Esophagus mucosa (tissue), 1 donor: ENCODE measurements at places on chromosomes 5 and 9.

DNA sequence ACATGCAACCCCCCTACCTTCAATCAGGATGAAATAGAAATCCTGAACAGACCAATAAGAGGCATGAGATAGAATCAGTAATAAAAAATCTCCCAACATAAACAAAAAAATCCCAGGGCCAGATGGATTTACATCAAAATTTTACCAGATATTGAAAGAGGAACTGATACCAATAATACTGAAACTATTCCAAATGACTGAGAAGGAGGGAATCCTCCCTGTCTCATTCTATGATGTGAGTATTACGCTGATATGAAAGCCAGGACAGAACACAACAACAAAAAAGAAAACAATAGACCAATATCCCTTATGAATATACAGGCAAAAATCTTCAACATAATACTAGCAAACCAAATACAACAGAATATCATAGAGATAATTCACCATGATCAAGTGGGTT is 109.0 kb upstream of the SMC2 start:
- no peak for ATAC-seq

- ATAC-seq = peak; percentile 27
Measured at GRCh38 chr9:89738137-89738932, 133.5 kb downstream of the GADD45G start.

DNA sequence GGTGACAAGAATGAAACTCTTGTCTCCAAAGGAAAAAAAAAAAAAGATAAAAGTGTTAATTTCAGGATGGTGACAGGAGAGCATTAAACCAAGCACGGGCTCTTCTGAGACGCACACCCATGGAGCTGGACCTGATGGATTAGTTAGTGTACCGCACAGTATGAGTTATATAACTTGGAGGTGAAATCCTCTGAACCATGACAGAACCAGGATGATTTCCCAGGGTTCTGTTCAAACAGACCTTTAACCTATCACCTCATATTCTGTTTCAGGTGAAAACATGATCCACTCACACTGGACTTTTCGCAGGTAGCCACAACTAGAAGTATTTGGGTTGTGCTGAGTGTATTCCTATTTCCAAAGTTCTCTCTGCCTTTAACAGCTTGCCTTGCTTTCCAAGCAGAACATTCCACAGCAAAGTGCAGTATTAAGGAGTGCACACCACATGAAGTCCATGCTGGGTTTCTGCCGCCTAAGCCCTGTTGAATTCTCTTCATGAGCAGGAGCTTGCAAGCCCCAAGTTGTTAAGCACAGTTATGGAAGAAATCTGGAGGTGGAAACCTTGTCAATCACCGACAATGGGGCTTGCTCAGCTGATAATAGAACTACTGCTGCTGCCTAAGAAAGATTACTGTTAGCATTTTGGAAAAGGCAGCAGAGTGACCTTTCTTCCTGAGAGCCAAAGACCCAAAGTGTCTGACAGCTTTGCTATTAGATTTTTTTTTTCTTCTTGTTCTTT is 461.7 kb downstream of the TLE1 start:
- ATAC-seq = no peak

- ATAC-seq = no peak
Measured at GRCh38 chr9:106755736-106756135, 107.2 kb upstream of the ZNF462 start.

DNA sequence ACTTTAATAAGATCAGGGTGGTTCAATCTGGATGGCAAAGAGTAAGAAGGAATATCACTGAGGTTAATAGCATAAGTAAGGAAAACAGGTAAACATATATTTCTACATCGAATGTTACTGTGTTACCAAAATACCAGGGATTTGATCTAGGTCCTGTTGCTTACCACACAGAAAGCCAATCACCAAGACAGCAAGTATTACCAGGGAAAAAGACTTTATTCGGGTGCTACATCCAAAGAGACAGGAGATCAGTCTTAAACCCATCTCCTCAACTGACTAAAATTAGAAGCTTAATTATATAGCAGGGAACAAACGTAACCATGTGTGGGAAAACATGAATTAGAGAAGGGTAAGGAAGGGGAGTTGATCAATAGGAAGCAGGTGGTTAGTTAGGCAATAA is 500.1 kb downstream of the EFNA5 start:
- no peak for ATAC-seq

GRCh38 chr5:55232271-55232984 is 980 bp downstream of the CCNO start:
- peak; percentile 42 for ATAC-seq

- ATAC-seq = no peak
Measured at GRCh38 chr5:63111891-63112290, 533.3 kb downstream of the LRRC70 start.

- ATAC-seq = no peak
Measured at GRCh38 chr9:7228726-7229125, 471.0 kb downstream of the KDM4C start.

GRCh38 chr5:134964359-134965270 is 3.1 kb upstream of the CATSPER3 start:
- ATAC-seq = no peak

DNA sequence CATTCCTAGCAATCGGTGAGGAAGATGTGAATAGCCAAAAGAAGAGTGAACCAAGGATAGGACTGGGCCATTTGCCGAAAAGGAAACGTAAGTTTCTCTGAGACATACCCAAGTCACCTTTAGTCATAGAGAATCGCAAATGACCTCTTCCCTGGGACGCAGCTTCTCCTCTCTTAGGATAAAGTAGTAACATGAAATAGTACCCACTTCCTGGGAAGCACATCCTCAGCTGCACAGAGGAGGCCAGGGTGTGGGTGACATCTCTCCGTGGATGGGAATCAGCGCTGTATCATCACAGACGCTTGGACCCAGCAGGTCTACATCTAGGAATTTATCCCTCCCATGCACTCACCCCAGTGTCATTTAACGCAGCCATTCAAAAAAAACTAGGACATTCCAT is 120.9 kb upstream of the PHYKPL start:
- no peak for ATAC-seq

- no peak for ATAC-seq
Measured at GRCh38 chr9:38343037-38343436, 49.5 kb upstream of the ALDH1B1 start.

DNA sequence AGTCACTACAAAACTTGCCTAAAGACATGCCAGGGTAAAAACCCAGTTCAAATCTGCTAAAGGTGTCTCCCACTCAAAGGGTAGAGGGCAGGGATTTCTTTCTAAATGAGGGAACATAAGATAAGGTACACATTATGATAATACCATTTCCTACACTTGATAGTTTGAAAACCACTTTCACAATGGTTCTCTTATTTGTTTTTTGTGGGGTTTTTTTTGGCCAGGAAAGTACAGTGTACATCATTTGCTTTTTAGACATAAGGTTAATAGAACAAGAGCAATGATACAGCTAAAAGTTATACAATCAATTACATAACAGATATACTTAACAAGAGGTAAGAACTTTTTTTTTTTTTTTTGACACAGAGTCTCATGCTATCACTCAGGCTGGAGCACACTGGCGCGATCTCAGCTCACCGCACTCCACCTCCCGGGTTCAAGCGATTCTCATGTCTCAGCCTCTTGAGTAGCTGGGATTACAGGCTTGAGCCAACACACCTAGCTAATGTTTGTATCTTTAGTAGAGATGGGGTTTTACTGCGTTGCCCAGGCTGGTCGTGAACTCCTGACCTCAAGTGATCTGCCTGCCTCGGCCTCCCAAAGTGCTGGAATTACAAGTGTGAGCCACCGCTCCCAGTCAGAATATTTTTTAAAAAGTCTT is 48.8 kb upstream of the GLRX start:
- no peak for ATAC-seq

GRCh38 chr5:52774005-52774410 is 13.7 kb upstream of the ITGA1 start:
- no peak for ATAC-seq

DNA sequence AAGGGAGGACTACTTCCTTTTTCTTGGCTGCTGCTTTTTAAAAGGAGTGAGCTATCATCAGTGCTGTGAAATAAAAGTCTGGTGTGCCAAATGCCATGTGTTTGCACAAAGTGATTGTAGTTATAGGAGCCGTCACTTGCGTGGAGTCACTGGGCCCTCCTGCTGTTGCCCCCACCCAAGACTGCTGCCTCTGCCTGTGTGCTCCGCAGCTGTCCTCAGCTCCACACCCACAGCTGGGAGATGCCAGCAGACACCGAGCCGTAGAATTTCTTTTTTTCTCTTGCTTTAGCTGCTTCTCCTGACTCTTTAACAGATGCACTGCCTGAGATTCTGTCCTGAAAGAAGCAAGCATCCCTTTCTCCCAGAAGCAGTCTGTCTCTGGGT is 9.8 kb upstream of the GLE1 start:
- no peak for ATAC-seq

DNA sequence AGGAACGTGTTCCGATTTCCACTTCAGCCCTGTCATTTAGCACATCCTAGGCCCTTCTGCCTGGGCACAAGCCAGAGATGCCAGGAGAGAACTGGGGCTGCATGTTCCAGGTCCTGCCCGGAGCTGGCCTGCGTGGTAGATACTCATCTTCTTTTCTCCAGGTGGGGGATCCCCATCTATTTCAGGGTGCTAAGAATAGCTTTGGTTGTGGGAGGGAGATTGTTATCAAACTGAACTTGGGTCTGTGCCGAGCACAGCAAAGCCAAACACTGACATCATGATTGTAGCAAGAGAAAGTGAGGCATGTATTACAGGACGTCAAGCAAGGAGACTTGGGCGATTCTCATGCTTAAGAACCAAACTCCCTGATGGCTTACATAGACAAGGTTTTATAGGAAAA is 18.2 kb downstream of the C9orf153 start:
- no peak for ATAC-seq

GRCh38 chr9:107983181-107983603 is 493.6 kb upstream of the KLF4 start:
- peak; percentile 93 for ATAC-seq

DNA sequence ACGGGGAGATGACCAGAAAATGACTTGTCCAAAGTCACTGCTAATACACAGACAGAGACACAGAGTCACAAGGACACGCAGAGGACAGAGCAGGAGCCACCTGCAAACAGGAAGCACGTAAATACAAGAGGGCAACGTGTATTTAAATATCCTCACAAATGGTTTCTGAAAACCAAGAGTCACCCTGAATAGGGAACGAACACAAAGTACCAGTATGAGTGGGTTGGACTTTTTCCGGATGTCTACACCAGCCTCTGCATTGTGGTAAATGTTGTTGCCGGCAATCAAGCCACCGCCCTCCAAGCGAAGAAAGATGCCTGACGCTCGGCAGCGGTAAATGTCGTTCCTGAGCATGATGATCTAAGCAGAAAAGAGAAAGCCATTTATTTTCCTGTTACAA is 44.5 kb downstream of the FBXO10 start:
- peak; percentile 18 for ATAC-seq

DNA sequence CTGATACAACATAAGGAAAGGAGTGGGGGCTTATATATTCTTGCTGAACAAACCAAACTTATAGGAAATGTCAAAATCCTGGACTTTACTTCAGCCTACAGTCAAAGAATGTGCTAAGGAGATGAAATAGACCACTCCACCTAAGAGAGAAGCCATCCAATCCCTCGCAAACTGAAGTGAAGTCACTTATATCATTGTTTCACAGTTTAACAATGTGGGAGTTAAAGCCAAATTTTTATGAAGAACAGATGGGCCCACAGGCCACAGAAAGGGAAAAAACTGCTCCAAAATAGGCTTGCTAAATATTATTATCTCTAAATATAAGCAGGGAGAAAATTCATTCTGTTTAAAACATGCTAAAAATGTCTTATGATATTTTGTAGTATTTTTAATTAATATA is 233.3 kb downstream of the GAS1 start:
- ATAC-seq = no peak

GRCh38 chr9:26604076-26604662 is 288.4 kb downstream of the CAAP1 start:
- no peak for ATAC-seq

- ATAC-seq = no peak
Measured at GRCh38 chr5:39055768-39056398, 18.3 kb downstream of the RICTOR start.

GRCh38 chr5:101278917-101279316 is 375.8 kb upstream of the ST8SIA4 start:
- ATAC-seq = no peak

GRCh38 chr9:12961276-12961809 is 186.5 kb downstream of the LURAP1L start:
- ATAC-seq = no peak
